ENCODE measurements at places on chromosomes 4 and X. TPM values are rescaled to one million over a fixed set of nuclear protein-coding genes. Genes with fewer than 3 reads are reported as not detected.

- peak; percentile 58 for DNase-seq
Measured at GRCh38 chr4:33998291-33998690, 2246.0 kb downstream of the ARAP2 start.

GRCh38 chrX:87874043-87874442 lies 356.4 kb downstream of the KLHL4 start:
- DNase-seq, result peak; percentile 23

DNA sequence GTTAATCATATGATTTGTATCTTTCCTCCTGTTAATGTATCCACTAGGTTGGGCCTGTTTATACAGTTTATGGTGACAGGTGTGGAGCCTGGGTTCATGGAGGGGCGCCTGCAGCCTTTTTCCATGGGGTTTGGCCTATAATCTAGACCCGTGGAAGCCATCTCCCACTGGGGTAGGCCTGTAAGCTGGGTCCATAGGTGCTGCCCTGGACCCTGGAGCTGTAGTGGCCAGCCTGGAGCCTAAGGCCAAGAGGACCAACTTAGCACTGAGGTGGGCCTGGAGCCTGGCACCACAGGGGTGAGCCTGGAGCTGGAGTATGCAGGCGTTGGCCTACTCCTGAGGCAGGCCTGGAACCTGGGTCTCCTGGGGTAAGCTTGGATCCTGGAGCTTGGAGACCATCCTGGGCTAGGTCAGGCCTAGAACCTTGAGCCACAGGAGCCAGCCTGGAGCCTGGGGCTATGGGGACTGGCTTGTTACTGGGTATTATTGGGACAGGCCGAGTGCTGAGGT lies 249.4 kb upstream of the HTR2C start:
- no peak for DNase-seq

- no peak for DNase-seq
Measured at GRCh38 chrX:7083021-7083420, 64.5 kb upstream of the STS start.

DNA sequence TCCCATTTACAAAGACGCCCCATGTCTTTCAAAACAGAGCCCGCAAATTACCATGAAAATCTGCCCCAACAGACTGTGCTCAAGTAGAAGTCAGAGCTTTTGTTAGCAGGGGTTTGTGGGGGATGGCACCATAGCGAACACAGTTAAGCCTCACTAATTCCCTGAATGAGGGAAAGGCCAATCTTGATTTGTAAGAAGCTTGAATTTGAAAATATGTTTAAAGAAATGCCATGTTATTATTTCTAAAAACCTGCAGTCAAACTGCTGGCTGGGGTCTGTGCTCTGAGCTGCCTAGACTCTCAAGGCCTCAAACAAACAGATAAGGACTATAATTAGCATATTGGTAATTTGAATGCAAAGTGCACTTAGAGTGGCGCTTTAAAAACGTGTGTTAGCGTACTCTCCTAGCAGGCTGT lies 9.4 kb upstream of the PAK3 start:
- no peak for DNase-seq

DNA sequence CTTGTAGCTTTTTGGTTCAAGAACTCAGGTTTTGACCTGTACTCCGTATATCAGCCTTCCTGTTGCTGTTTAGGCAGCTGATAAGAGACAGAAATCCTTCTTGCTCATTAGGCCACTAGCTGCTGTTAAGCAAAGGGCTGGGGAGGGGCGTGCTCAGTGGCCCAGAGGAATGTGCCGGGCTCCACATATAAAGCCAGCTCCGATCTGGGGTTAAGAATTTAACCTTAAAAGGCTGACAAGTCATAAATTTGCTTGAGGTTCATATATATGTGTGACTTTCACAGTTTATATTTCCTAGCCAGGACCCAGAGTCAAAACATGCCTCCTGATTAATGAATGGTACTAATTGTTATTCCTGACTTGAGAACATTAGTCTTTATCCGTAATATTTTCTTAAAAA lies 15.3 kb downstream of the GPC3 start:
- DNase-seq, result no peak

- DNase-seq, result no peak
Measured at GRCh38 chr4:30962939-30963338, 242.8 kb downstream of the PCDH7 start.

GRCh38 chr4:82667761-82668480 lies 106.1 kb upstream of the TMEM150C start:
- DNase-seq, result no peak

The CEP135 gene
- 10.1 TPM for polyA plus RNA-seq

The SSX1 gene
- not detected for polyA plus RNA-seq

The KANTR gene
- polyA plus RNA-seq, result 24.5 TPM
